Right atrium auricular region (tissue), 2 donors: ENCODE measurements at places on chromosomes 3 and 15. TPM values are rescaled to one million over a fixed set of nuclear protein-coding genes. Genes with fewer than 3 reads are reported as not detected.

DNA sequence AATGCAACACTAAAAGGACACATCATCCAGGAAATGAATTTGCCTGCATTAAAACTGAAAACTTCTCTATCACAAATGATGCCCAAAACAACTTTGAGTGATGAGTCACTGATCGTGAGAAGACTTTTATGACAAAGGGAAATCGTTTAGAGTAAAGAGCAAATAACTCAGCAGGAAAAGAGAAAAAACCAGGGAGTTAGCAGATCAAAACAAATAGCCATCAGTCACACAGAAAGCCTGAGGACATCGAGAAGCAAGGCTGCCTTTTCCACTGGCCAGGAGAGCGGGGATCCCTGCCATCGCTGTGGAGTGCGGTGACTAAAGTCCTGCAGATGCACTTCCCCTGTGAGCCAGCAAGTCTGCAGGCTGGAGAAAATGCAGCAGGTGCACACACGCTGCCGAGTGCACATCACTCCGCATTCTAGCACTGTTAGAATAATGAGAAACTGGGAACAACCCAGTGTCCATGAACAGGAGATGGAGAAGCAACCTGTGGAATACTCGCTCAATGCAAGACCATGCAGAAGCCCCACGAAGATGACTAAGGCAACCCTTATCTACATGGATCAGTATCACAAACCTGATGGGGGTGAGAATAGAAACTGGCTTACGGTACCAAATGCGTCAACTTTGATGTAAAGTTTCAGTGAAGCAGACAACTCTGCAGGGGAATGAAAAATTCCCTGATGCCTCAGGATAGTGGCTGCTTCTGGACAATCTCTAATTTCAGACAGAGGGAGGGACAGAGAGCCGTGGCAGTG lies 86.4 kb downstream of the NSMCE3 start:
- DNase-seq: no peak
- no peaks in the 10 kb centered on the region for H3K36me3 ChIP-seq
- no peak overlapping the region for H3K4me3 ChIP-seq
- no peak overlapping the region for H3K27ac ChIP-seq
- no peaks in the 10 kb centered on the region for H3K4me1 ChIP-seq
- no peaks in the 10 kb centered on the region for H3K27me3 ChIP-seq

The ALG1L2 gene
- not detected for total RNA-seq

The TMCO5A gene
- not detected for total RNA-seq

The ST3GAL6 gene
- 27.2 TPM for total RNA-seq

The OR5K2 gene
- not detected for total RNA-seq

DNA sequence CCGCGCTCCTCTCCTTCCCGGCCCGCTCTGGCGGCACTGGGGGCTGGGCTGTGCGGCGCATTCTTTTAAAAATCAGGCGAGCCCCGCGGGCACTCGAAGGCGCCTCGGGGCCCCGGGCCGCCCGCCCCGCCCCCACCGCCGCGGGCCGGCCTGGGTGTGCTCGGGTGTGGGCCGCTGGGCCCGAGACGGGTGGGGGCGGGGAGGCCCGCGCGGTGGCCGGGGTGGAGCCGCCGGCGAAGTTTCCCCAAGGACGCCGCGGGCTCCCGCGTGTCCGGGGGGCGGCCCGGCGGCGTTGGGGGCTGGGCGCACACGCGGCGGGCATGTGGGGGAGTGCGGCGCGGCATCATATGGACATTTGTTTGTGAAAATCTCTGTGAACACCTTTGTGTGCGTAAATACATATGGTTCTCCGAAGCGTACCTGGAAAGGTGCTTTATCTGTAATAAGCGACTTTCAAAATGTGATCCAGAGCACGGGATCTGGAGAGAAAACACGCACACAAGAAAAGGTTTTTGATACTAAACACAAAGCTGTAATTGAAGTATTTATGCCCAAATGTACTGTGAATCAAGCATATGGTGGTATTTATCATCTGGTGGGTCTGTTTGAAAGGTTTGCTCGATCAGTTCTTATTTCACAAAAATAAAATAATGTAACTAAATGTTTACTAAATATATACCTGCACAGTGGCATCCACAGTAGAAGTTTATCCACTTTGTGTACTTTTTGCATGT lies 612 bp upstream of the TBL1XR1 start:
- no peaks in the 10 kb centered on the region for H3K36me3 ChIP-seq
- peak; percentile 57 for DNase-seq
- H3K27me3 ChIP-seq: no peaks in the 10 kb centered on the region
- H3K4me3 ChIP-seq: peak overlapping the region; percentile 99

The TICRR gene
- total RNA-seq: not detected

DNA sequence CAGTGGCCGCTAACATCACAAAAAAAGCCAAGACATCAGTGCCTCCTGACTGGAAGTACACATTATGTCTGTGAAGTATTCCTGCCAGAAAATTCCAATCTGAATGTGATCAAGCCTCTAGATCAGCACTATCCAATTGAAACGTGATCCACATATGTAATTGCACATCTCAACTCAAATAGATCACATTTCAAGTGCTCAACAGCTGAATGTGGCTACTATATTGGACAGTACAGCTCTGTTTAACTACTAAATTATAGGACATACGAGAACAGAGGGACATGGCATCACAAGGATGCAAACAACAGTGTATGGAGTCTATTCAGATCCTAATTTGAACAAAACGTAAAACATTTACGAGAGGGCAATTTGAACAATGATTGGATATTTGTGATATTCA lies 542 bp upstream of the UBAP1L start:
- no peak overlapping the region for H3K27ac ChIP-seq
- H3K36me3 ChIP-seq: peaks cover 62% of the 10 kb centered on the region
- no peaks in the 10 kb centered on the region for H3K4me1 ChIP-seq
- DNase-seq: no peak

DNA sequence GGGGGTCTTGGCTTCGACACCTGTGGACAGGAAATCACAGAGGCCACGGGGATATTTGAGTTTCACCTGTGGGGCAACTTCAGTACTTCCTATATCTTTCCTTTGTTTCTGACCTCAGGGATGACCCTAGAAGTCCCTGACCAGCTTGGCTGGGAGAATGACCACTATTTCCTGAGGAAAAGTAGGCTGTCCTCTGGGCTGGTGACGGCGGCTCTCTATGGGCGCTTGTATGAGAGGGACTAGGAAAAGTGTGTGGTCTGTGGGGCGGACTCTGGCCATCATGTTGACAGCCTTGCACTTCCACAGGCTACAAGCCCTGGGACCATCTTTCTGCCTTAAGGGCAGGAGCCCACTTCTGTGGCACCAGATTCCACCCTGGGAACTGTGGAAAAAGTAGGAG lies 43.7 kb downstream of the BTD start:
- no peaks in the 10 kb centered on the region for H3K27me3 ChIP-seq
- no peak overlapping the region for H3K27ac ChIP-seq
- H3K4me3 ChIP-seq: no peak overlapping the region
- peaks cover 20% of the 10 kb centered on the region for H3K4me1 ChIP-seq
- DNase-seq: no peak

The INSYN1 gene
- total RNA-seq: 32.7 TPM

- H3K36me3 ChIP-seq: peaks cover 59% of the 10 kb centered on the region
- no peaks in the 10 kb centered on the region for H3K4me1 ChIP-seq
- H3K27ac ChIP-seq: no peak overlapping the region
- DNase-seq: no peak
- no peaks in the 10 kb centered on the region for H3K27me3 ChIP-seq
Observed at GRCh38 chr3:33067484-33067883, 29.5 kb downstream of the GLB1 start.

DNA sequence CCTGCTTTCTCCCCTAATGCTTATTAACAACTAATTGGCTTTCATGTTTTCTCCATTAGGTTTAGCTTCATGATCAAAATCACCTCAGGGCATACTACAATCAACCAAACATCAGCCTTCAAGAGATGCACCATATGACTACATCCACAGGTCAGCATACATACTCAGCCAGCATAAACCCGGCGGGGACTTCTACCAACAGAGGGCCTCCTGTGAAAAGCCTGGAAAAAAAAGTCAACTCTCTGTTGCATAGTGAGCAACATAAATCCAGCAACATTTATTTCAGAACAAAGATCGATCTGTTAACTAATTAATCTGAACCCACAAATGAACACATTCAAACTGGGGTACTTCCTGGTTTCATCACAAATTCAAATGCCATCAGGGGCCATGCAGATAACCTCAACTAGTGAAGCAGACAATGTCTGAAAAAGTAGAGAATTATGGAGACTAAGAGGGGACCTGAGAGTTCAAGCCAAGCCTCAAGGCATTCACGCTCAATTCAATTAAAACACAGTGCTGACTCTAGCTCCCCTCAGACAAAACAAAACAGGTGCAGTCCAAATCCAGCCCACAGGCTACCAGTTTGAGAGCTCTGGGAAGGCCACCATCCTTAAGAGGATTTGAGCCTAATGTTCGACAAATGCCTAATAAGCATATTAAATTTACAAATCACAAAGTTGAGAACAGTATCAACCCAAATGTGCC lies 124.5 kb downstream of the MAGI1 start:
- no peaks in the 10 kb centered on the region for H3K4me1 ChIP-seq
- no peaks in the 10 kb centered on the region for H3K27me3 ChIP-seq
- H3K4me3 ChIP-seq: no peak overlapping the region
- no peaks in the 10 kb centered on the region for H3K36me3 ChIP-seq
- no peak overlapping the region for H3K27ac ChIP-seq

The PIGZ gene
- total RNA-seq: 7.0 TPM

- H3K27ac ChIP-seq: peak overlapping the region; percentile 18
- DNase-seq: no peak
- H3K36me3 ChIP-seq: no peaks in the 10 kb centered on the region
- no peaks in the 10 kb centered on the region for H3K27me3 ChIP-seq
- peaks cover 58% of the 10 kb centered on the region for H3K4me1 ChIP-seq
Observed at GRCh38 chr3:14849638-14850230, 31.0 kb downstream of the FGD5 start.

DNA sequence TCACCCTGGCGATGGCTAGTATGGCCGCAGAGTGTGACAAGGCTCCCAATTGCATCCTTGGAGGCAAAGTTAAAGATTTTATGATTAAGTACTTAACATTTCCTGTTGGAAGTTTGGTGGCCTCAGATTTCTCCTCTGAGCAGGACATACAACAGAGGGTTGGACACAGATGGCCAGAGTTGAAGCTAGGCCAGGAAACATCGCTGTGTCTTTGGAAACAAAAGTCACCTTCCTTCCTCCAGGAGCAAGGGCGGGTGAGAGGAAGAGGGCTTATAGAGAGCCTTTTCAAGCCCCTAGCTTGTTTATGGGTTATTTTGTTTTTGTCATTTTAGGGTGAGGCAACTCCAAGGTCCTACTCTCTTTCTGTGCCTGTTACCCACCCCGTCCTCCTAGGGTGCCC lies 24.2 kb downstream of the SLC6A1 start:
- DNase-seq: no peak
- H3K4me1 ChIP-seq: no peaks in the 10 kb centered on the region
- H3K27ac ChIP-seq: no peak overlapping the region
- H3K27me3 ChIP-seq: no peaks in the 10 kb centered on the region
- no peaks in the 10 kb centered on the region for H3K36me3 ChIP-seq
- no peak overlapping the region for H3K4me3 ChIP-seq

DNA sequence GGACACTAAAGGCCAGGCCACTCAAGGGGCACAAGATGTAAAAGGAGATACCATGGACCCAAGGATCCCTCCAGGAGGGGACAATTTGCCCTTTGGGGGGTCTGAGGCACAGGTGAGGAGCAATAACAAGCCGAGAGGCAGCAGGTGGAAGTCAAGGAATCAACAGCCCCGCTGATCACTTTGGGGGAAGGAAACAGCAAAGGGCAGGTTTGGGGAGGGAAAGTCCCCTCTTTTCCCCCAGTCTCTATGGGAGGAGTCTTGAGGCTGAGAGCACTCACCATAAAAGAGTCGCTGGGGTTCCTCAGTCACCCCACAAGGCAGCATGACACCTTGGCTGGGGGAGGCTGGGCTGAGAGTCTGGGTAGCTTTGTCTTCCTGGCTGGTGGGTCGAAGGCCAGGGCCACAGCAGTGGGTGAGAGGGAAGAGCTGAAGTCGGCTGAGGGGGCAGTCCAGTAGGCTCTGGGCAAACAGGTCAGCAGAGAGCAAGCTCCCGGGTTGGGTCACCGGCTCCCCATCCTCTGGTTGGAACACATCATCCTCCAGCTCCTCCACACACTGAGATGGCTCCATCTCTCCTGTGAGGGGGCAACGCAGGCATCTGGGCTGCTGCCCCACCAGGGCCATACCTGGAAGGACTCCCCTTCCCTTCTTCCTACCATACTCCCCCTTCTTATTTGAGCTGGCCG lies 3.0 kb downstream of the BMF start:
- H3K27me3 ChIP-seq: no peaks in the 10 kb centered on the region
- no peaks in the 10 kb centered on the region for H3K4me1 ChIP-seq
- no peak overlapping the region for H3K4me3 ChIP-seq
- no peak for DNase-seq
- peak overlapping the region; percentile 38 for H3K27ac ChIP-seq

DNA sequence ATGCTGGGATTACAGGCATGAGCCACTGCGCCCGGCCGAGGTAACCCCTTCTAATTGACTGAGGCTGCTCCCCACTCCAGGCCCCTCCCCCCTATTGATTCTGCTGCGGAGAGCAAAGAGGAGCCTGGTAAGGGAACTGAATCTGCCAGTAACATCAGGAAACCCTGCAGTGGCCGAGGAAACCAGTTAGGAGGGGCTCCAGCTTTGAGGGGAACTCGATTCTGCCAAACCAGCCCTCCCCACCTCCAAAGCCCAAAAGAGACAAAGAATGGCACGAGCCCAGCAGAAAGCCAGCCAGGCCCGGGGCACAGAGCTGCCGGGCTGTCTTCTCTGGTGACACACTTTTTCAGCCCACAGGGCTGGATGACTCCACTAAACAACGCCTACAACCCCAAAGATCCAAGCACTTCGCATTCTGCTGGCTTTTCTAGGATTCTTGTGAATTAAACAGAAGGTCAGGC lies 15.0 kb upstream of the ACAD9 start:
- H3K27me3 ChIP-seq: no peaks in the 10 kb centered on the region
- H3K4me3 ChIP-seq: no peak overlapping the region
- no peaks in the 10 kb centered on the region for H3K36me3 ChIP-seq
- no peaks in the 10 kb centered on the region for H3K4me1 ChIP-seq
